ENCODE measurements at places on chromosomes 5 and 9.

GRCh38 chr5:56415356-56415765, 182.2 kb upstream of the ANKRD55 start:
- DNase-seq = no peak

DNA sequence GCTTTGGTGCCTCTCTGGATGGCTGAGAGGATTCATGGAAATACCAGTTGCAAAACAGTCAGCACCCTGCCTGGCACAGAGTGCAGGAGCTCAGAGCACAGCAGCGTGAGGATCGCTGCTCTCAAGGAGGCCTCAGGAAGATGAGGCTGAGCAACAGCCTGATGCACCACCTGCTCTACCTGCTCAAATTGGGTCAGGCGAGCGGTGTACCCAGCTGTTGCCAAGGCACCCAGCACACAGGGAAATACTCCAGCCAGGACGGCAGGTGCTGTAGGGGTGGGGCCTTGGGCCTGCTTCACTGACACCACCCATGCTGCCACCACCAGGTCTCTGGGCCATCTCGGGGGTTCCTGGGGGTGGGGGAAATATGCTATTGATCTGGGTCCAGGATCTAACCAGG, 4.3 kb downstream of the EEIG1 start:
- peak; percentile 63 for DNase-seq

GRCh38 chr9:125829743-125830142, 82.6 kb downstream of the PBX3 start:
- DNase-seq = peak; percentile 59

DNA sequence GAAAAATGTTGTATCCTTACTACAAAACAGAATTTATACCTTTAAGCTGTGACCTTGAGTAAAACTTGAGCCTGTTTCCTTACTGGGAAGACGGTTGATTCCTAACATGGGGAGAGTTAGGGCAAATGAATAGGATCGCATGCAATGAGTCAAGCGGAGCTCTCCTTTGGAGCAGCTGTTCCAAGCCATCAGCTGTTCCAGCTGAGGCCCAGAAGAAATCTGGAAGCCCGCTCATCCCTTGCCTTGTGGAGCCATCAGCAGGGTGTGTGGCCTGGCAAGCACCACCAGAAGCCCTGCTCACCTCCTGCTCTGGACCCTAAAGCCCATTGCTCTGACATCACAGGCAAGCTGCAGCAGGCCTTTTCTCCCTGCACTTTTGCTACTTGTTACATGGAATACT, 8.0 kb downstream of the KIAA1191 start:
- DNase-seq = no peak

DNA sequence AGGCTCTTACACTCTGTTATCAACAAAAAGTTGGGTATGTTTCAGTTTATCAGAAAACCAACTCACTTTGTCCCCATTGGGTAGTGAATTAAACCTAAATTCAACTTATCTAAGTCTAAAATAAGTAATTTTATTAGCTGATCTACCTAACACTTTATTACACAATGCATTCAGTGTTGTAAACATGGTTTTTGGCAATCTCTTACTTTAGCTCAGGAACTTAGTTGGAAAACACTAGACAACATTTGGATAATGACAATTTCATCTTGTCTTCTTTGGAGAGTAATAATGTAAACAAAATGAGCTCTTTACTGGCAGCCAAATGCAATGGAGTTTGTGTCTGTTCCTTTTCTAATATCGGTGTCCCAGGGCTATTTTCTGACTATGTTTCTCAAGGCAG, 33.0 kb downstream of the FGF10 start:
- DNase-seq = no peak

DNA sequence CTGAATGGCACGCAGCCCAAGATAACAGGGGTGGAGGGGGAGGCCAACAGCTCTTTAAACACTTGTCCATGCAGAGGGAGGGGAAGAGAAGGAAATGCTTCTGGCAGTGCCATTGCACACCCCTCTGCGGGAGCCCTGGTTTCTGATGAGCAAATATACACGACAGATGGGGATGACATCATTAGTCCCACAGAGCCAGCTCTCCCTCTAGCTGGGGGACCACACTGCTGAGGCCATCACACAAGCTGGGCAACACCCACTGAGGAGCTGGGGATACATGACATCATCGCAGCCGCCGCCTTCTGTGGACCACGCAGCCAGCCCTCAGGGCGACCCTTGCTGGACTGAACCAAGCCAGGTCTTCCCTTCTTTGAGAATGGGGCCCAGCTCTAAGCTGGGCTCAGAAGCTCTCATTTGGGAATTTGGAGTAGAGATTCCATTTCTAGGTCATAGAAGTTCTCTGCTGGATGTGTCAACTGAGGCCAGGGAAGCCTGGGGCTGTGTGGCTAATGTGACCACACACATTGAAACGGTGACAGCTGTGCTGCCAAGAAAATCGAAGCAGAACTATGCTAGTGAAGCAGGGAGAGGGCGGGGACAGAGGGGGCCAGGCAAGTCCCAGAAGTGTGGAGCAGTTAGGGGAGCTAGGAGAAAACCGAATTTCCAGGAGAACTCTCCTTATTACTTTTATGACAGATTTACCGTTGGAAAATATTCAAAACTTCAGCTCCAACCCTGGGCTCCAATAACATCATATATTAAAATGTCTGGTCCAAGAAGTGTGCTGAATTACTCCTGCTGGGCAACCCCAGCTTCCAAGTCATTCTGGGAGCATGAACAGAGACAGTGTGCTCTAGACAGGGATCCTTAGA, 79.5 kb downstream of the PRRT1B start:
- no peak for DNase-seq

DNA sequence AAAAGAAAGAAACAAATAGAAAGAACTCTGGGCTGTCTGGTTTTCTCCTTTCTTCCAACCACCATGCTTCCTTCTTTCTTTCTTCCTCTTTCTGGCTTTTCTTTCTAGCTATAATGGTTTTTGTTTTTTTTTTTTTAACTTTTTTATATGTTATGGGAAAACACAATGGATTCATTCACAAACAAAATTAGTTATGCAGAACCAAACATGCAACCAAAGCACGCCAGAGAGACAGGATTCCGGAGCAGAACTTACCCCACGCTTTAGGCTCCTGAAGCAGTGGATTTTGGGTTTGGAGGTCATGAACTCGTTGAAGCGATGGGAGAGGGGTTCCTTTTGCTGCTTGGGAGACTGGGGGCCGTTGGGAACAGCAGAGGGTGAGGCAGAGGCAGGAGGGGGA, 88.3 kb downstream of the USP20 start:
- DNase-seq = no peak

DNA sequence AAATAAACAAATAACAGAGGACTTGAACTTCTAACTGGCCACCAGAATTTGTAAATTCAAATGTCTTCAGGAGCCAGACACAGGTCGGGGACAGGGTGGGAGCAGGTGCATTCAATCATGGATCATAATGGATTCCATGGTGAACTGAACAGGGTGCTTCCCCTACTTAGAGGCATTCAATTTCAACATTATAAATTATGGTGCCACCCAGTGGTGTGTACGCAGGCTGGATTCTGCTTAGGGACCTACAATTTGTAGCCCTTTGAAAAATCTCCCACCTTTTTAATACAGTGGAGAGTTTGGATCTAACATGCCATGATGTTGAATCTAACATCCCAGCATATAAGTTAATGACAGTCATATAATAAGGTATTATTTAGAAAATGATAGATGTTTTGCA, 22.3 kb downstream of the KLF9 start:
- DNase-seq = no peak

DNA sequence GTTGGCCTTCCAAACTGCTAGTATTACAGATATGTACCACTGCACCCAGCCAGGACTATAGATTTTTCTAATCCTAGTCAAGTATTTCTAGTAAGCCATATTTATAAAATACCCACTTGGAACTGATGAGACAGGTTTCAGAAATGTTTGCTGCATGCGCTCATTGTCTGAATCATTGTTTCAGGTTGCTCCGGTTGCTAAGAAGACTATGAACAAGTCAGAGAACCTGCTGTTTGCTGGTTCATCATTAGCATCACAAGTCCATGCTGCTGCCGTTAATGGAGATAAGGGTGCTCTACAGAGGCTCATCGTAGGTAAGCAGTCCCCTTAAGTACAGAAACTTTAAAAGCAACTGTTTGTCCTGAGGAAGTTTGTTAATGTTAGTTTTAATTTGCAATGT, 5.3 kb downstream of the INVS start:
- DNase-seq = no peak

- no peak for DNase-seq
Observed at GRCh38 chr5:33369485-33370465, 71.0 kb upstream of the TARS1 start.

DNA sequence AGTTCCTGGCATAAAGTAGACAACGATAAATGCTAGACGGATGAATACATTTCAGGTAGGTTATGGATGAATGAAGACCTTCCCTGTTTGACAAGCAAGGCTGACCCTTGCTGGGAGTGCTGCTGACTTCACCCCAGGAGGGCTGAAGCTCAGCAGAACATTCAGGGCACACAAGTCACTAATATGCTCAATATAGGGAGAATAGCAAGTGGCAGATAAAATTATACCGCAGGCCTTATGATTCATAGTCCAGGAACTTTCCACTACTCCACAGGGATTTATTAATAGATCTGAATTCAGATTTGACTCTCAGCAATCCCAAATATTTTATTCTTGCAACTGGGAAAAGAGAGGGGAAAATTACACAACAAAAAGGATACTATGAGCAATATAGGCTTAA, 38.2 kb upstream of the GRAMD2B start:
- DNase-seq = no peak

DNA sequence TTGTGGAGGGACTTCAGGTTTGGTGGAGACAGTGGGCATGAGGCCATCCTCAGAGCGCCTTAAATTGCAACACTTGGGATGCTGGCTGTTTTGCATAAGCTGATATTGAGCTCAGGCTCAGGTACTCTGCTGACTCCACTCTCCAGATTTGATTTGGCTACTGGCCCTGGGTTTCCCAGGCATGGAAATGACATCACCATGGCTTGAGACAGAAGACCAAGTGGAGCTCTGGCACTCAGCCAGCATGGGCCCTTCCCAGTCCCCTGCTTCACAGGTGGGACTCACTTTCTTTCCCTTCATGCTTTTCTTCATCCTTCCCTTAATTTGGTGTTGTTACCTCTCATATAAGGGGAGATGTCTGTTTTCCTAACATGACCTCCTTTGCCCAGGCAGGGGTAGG, 72.0 kb upstream of the IL12B start:
- no peak for DNase-seq

- DNase-seq = no peak
Observed at GRCh38 chr5:52760695-52761366, 26.9 kb upstream of the ITGA1 start.

DNA sequence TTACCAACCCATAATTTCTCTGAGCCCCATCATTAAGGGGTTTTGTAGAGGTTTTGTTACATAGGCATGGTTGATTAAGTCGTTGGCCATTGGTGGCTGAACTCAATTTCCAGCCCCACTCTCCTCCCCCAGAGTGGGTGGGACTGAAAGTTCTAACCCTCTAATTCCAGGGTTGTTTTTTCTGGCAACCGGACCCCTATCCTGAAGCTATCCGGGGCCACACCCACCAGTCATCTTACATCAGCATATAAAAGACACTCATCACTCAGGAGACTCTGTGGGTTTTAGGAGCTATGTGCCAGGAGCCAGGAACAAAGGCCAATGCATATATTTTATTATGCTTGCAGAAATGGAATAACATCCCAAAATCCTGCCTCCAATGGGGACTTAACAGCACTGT, 186.0 kb downstream of the NXNL2 start:
- DNase-seq = no peak

GRCh38 chr9:124512806-124513204, 5.6 kb upstream of the NR5A1 start:
- no peak for DNase-seq

- DNase-seq = no peak
Observed at GRCh38 chr5:131256507-131256823, 7.4 kb upstream of the CDC42SE2 start.

DNA sequence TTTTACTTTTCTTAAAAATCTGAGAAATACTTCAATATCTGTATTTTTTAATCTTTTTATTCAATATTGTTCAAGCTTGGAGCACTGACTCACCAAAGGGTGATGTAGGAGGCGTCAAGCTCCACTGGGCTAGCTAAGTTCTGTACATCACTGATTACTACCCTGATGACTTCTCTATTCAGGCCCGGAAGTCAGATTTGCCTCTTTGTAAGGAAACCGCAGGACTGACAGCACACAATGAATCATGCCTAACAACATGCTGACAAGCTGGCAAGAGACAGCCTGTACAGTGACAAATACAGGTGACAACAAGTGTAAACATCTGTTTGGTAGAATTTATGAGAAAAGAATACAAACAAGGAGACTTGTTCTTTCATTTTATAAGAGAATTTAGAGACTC, 627.9 kb upstream of the RORB start:
- DNase-seq = no peak

GRCh38 chr9:77999231-77999631, 32.4 kb downstream of the GNAQ start:
- no peak for DNase-seq

GRCh38 chr9:128946571-128947276, 679 bp downstream of the DOLK start:
- no peak for DNase-seq

- DNase-seq = peak; percentile 93
Observed at GRCh38 chr5:180809403-180810209, 7.0 kb upstream of the MGAT1 start.

DNA sequence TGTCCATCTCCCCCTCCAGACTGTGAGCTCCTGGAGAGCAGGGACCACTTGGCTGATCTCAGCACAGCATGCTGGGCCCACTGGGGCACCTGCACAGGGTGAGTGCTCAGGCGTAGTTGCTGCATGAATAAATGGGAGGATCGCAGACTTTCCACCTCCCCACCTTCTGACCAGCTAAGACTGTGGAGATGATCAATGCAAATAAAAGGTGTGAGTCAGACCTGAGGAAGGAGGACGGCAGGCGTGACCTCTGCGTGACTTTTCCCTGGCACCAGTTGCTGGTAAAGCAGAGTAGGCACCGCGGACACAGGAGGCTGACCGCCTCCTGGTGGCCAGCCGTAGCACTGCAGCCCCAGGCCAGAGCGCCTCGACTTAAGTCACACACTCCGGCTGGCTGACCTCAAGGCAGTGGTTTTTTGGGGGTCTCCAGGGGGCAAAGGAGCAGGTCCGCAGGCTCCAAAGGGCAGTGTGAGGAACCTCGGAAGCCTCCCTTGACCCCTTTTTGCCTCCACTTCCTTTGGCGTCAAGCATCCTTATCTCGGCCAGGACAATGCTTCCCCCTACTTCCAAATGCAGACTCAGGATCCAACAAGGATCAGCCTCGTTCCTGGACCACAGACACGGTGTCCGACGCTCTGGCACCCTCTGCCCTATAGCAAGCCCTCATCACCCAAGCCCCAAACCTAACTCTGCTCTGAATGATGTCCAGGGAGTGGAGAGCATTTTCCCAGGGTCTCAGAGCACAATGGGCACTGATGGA, 12.7 kb upstream of the TDRD7 start:
- peak; percentile 58 for DNase-seq

- DNase-seq = no peak
Observed at GRCh38 chr9:120569556-120569955, 10.4 kb downstream of the CDK5RAP2 start.

All from CD4-positive, alpha-beta T cell treated with Interleukin-6 at 100 ng/mL for 8 hours (primary cell).